ENCODE measurements at places on chromosomes 16 and 17.

GRCh38 chr16:268141-269053, 7.3 kb downstream of the RGS11 start:
- no peak for DNase-seq

- DNase-seq = no peak
Observed at GRCh38 chr16:64704386-64704785, 417.5 kb downstream of the CDH11 start.

GRCh38 chr16:27245276-27246172, 23.0 kb downstream of the NSMCE1 start:
- no peak for DNase-seq

- no peak for DNase-seq
Observed at GRCh38 chr16:17229766-17230165, 241.0 kb downstream of the XYLT1 start.

DNA sequence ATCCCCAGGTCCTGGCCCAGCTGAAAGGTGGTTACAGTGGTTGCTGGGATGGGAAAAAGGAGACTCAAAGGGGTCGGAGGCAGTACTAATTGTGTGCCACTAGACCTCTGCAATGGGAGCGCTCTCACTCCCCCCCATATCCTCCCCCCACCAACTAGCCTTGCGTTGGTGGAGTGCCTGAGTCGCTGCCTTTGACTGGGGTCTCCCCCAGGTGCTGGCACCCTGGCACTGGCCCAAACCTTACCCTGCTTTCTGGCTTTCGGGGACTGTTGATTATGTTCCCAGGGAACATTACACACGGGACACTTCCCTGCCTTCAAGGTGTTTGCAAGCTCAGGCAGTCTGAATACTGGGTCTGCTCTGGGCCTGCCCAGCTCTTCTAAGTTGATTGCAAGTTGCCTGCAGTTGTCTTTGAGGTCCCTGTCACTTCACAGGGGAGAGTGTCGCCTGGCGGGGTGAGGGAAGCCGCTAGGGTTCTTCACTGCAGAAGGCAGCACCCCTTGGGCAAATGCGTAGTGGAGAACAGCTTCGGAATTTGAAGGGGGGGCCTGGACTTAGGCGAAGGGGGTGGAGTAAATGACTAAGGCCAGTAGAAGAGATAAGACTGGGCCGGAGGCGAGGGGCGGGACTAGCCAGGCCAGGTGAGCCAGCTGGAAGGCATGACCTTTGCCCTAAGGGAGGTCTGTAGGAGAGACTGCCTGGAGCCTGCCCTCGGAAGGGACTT, 98.0 kb downstream of the RAB11FIP4 start:
- no peak for DNase-seq

- DNase-seq = no peak
Observed at GRCh38 chr17:38604479-38605403, 1.0 kb downstream of the SRCIN1 start.

DNA sequence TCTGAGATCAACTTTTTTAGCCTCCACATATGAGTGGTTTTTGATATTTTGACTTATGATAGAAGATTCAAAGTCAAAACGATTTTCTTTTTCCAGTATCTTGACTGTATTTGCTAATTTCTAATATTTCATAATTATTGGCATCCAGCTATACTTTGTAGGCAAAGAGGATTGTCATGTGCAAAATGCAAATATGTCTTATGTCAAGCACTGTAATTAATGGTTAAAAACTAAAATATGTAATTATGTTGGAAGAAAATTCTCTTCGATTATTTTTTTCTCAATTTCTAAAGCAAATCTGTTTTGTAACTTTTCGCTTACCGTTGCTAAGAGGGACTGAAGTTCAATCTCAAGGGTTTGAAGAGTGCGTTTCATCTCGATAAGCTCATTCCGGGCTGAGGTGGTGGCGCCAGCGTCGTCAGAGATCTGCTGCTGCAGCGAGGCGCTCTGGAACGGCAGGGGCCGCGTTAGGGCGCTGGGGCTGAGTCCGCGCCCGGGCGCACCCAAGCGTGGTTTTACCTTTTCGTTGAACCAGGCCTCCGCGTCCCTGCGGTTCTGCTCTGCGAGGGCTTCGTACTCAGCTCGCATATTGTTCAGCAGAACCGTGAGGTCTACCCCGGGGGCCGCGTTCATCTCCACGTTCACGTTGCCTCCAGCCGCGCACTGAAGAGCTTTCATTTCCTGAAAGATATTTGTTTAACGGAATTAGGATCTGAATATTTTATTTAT, 3.0 kb downstream of the KRT27 start:
- DNase-seq = no peak

GRCh38 chr17:38967290-38967738, at the start of gene FBXO47:
Gene FBXO47, minus strand, starts transcription at chr17:38967403. Its CDS starts 4,378 bp downstream, at chr17:38963025.
- DNase-seq = peak; percentile 58

DNA sequence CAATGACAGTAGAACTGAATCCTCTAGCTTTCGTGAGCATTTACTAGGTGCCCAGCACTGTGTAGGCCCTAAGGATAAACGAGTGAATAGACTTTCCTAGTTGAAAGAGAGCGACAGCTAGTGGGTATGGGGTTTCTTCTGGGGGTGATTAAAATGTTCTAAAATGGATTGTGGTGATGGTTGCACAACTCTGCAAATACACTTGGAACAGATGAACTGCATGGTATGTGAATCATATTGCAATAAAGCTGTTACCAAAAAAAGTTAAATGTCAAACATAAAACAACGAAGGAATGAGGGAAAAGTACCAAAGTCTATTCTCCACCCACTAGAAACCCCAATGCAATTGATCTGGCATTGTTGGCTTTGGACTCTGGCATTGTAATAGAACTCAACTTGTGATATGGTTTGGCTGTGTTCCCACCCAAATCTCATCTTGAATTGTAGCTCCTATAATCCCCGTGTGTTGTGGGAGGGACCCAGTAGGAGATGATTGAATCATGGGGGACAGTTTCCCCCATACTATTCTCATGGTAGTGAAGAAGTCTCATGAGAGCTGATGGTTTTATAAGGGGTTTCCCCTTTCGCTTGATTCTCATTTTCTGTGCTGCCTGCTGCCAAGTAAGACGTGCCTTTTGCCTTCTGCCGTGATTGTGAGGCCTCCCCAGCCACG, 70.5 kb downstream of the MARF1 start:
- peak; percentile 24 for DNase-seq

- no peak for DNase-seq
Observed at GRCh38 chr16:75576384-75576811, 10.2 kb downstream of the GABARAPL2 start.

GRCh38 chr17:9285602-9286427, 264.5 kb downstream of the NTN1 start:
- no peak for DNase-seq

DNA sequence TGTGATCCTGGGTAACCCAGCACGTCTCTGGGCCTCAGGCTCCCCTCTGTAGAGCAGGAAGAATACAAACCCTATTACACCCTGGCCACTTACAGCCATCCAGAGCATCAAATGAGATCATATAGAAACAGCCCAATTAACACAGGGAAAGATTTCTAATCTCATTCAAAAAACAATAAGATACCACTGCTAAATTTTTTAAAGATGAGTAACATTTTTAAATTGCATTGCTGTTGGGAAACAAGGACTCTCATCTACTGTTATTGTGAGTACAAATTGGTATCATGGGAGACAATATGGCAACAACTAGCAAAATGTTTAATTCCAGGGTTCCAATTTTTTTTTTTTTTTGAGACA, 41.1 kb downstream of the SRL start:
- no peak for DNase-seq

DNA sequence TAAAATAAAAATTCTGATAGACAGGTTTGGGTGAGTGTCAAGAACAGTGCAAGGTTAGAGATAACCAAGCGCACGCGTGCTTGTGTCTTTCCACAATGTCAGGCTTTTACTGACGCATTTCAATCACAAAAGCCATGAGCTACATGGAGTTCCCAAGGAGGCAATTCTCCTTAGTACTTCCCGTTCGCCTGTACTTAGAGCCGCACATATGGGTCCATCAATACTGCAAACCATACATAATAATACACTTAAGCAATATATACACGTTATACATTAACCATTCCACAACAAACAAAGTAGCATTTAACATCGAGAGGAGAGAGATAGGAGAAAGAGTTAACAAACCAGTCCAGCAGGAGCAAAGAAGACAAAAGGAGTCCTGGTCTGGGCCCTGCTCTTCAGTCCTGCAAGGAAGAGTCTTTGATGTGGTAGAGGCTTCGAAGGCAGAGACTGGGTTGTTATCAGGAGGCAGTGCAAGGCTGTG, 11.9 kb upstream of the GPRC5C start:
- DNase-seq = no peak

DNA sequence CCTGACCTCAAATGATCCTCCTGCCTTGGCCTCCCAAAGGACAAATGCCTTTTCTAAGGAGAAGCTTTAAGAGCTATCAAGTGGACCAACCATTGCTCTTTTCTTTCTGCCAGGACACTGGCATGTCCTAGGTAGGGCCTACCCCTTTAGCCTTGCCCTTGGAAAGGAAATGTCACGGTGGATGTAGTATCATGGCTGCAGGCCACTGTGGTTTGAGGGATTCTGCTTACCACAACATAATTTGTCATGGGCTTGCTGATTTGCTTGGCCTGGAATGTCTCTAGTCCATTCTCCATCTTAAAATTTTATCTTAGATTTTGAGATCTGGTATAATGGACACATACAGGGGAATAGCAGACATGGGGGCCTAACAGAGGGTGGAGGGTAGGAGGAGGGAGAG, 6.0 kb downstream of the KRT20 start:
- no peak for DNase-seq

DNA sequence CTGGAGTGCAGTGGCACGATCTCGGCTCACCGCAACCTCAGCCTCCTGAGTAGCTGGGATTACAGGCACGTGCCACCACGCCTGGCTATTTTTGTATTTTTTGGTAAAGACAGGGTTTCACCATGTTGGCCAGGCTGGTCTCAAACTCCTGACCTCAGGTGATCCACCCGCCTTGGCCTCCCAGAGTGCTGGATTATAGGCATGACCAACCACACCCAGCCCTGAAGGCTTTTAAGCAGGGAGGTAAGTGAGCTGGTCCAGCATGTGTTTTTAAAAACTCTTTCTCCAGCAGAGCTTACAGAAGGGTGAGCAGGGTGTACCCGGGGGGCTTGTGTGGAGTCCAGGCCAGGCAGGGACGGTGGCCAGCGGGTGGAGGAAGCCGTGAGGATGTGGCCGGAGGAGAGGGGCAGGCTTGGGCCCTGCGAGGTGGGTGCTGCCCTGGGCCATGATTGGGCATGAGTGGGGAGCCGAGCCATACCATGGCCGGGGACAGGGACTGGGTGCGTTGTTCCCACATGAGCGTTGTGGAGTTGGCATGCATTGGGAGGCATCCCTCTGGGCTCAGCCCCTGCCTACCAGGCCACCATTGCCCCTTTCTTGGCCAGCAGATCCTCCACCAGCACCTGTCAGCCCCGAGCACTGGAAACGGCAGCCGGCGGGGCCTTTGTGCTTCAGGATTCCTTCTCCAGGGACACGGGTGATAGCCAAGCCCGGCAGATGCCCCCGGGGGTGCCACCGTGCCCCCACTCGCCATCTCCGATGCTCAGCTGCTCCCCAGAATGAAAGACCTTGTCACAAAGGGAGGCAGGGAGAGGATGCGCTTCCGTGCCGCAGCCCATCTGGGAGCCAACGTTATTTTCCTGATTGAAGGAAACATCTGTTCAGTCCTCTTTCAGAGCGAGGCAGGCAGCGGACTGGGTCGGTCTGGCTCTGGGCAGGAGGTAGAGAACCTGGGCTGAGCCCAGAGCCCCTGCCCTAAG, 64.5 kb downstream of the RAI1 start:
- DNase-seq = no peak

GRCh38 chr16:75590920-75591843, 25.0 kb downstream of the GABARAPL2 start:
- DNase-seq = no peak

DNA sequence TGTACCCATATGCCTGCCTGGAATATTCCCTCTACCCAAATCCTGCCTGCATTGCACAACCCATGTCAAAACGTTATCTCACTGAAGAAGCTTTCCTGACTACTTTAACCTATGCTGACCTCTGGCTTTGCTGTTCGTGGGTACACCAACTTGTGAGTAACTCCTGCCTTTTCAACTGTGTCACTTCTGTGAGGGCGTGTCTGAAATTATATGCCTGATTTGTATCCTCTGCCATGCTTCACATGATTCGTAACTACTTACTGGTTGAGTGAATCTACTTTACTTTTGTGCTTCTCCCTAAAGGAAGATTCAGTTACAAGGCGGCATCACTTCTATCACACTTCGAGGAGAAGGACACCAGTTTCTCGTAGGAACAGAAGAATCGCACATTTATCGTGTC, 33.3 kb upstream of the USP43 start:
- DNase-seq = no peak

DNA sequence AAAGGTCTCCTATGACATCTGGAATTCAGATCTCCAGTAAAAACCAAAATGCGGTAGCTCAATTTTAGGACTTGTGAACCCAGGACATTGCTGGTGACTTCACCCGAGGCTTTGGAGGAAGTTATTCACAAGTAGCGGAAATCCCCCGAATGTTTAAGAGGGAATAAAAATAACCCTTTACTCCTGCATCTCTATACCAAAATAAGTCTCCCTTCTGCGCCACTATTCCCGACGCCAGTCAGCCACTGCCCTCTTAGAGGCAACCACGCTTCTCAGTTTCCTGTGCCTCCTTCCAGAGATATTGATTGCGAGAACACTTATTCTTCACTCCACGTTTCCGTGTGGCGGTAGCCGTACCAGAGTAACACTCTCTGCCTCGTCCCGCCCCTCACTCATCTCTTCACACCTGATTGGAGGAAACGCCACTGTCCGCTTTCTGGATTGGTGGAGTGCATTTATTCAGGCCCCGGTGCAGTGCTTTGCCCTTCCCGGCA, 27.4 kb downstream of the EMP2 start:
- peak; percentile 34 for DNase-seq

GRCh38 chr17:14619821-14620220, 318.9 kb downstream of the HS3ST3B1 start:
- no peak for DNase-seq

DNA sequence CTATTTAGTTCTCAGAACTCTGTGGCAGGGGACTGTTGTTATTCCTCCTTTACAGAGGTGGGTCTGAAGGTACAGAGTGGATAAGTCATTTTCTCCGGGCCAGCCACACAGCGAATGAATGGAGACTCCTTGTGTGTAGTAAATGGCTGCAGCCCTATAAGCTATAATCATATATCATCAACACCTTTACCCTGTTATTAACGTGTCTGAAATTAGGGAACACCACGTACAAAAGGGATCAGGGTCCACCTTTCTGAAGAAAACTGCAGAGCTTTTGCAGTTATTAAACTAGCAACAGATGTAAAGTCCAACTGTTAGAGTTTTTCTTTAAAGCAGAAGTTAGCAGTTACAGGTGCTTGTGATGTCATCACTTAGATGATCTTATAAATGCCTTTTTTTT, 696.7 kb downstream of the MAF start:
- no peak for DNase-seq

GRCh38 chr17:73401911-73402310, 90.1 kb upstream of the CDC42EP4 start:
- DNase-seq = no peak

All from stimulated activated CD8-positive, alpha-beta memory T cell treated with anti-CD3 and anti-CD28 coated beads, Interleukin-7, amount 100 ng/mL, for 48 hours (primary cell).